ENCODE measurements at places on chromosomes 7 and 10.

DNA sequence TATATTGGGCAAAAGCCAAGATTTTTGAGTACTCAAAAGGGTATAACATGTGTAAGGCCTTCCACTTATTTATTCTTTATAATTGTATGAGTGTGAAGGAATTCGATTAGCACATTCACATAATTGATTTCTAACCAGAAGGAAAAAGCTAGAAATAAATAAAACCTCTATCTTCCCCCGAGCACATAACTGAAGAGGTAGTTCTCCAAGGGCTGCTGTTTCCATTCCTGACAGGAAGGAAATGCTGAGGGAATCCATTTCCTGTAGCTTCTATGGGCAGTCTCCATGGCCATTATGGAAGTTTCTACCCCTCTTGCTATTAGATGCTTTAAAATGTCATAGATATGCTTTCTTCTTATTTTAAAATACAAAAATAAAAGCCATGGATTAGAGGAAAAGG lies 70.5 kb upstream of the ABCB5 start:
- DNase-seq, result no peak

- no peak for DNase-seq
Observed at GRCh38 chr7:92847305-92847704, 10.9 kb upstream of the CDK6 start.

GRCh38 chr10:4068629-4069028 lies 283.6 kb upstream of the KLF6 start:
- no peak for DNase-seq

DNA sequence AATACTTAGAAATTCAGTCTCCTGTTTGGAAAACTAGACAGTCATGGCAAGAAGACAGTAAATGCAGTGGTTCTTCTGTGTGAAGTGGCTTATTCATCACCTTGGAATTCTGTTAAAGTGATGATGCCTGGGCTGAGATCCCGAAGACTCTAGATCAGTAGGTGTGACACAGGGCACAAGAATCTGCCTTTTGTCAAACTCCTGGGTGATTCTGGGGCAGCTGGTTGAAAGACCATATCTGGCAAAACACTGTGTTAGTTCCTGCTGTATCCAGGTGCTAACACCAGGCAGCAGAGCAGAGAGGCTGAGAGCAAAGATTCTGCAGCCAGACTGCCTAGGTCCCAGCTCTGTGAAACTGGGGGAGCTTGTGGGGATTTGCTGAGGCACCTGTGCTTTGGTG lies 26.5 kb downstream of the MRC1 start:
- no peak for DNase-seq

GRCh38 chr10:26557641-26558014 lies 119.5 kb downstream of the APBB1IP start:
- no peak for DNase-seq

GRCh38 chr7:100374601-100375000 lies 1.3 kb downstream of the PILRA start:
- no peak for DNase-seq

GRCh38 chr7:120867932-120868331 lies 10.0 kb upstream of the TSPAN12 start:
- no peak for DNase-seq
